T-helper 9 cell (primary cell): ENCODE measurements at places on chromosomes 11 and 22.

GRCh38 chr11:64334764-64335735, 5.0 kb upstream of the CCDC88B start:
- no peak for DNase-seq

DNA sequence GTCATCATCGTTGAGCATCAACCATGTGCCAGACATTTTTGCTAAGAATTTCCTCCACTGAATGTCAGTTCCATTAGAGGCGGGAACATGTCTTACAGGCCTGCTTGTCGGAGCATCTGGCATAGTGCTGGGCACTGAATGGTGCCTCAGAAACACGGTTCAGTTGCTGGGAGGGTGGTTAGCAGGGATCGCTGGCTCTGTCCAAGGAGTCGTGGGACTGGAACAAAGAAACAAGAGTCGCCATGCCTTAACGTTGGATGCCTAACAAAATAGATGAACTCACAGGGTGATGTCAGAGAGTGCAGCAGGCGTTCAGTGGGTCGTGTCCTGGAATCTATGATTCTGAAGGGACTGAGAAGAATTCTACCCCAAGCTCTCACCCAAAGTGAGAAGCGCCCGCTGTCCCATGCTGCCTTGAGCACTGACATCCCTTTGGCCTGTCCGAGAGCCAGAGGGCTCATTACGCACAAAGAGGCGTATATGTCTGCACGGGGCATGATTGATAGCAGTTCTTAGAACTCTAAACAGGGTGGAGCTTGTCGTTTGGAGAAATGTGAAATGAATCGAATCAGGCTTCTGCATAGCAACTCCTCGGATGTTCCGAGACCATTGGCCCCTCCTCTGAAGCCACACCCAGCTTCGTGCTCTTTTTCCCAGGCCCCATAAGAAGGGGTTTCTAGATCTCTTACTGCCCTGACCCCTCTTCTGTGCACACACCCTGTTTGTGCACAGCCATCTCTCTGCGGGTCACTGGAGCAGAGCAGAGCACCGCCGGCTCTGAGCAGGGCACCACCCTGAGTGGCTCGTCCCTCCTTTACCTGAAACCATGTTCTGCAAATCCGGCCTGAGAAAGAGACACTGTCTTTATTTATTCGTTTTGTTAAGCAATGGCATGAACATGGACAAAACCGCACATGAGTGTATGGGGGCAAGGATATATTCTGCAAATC, 113.1 kb upstream of the B3GAT1 start:
- DNase-seq = no peak

GRCh38 chr11:17581036-17581731, 34.1 kb downstream of the OTOG start:
- DNase-seq = no peak

GRCh38 chr22:43446916-43447315, 35.1 kb downstream of the MPPED1 start:
- no peak for DNase-seq

- DNase-seq = peak; percentile 47
Measured at GRCh38 chr22:22201185-22201929, 43.2 kb upstream of the VPREB1 start.

DNA sequence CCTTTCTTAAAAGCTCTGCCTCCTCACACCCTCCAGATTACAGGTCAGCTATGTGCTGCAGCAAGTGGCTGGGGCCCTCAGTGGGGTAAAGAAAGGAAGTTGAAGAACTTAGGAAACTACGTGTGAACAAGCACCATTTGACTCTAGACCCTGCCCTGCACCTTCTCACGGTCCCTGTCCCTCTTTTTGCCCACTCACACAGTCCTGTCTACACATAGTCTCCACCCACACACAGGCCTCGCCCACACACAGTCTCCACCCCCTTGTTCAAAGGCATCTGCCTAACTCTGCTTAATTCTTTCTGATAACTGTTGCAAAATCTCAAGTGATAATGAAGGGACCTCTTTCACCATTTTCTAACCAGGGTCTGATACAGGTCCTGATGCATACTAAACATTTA, 59.0 kb downstream of the TMPRSS5 start:
- no peak for DNase-seq
